T-helper 1 cell (primary cell): ENCODE measurements at places on chromosomes 3 and 15.
A peak's percentile ranks its signal among the peaks of the same experiment; 100 is the strongest.

GRCh38 chr3:110738531-110738930, 333.1 kb upstream of the NECTIN3 start:
- no peak for DNase-seq

GRCh38 chr3:171704814-171705213, 105.5 kb downstream of the PLD1 start:
- DNase-seq, result no peak

- no peak for DNase-seq
These were observed 42.2 kb downstream of the GMPS start for GRCh38 chr3:155912579-155913190.

DNA sequence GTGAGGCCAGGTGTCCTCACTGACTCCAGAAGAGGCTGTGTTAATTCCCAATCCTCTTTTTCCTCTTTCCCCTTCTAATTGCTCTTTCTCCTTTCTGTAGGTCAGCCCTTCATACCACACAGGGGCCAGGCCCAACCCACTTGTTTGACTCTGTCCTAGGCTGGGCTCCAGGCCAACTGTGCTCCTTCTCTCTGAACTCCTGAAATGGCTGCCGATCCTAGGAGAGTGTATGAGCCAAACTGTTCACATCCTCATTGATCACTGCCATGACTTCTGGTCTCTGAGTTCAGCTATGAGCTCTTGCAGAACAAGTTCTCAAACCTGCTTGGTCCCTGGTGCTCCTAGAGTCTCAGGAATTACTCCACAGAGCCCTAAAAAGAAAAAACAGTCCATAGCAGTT, 145.1 kb downstream of the VGLL4 start:
- DNase-seq, result no peak

DNA sequence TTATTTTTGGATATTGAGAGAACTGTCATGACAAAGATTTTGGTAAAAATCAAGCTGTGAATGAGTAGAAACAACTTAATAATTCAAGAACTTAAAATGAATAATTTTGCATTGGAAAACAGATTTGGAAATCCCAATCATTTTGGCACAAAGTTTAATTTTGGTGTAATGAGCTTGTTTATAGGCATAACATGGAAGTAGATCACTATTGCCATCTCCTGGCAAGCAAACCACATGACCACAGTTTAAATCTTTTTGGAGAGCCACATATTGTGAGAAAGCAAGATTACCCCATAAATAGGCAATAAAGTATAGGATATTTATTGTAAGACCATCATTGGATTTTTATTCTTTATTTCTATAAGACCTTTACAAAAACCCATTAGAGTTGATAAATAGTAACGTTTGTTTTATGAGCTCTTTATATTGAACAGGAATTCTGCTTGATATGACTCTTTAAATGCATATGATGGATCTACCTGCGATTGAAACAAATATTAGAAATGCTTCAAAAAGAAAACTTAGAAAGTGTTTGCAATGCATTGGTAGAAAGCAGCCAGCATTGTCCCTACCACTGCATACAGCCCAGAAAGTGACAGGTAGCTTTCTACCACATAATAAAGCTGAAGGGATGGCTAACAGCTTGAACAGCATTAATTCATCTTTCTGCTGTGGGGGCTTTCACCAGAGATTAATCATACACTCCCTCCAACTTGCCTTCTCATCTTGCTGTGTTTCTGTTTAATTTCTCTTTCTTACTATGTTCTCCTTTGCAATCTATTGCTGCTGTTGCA, 766.8 kb downstream of the TBL1XR1 start:
- DNase-seq, result no peak

DNA sequence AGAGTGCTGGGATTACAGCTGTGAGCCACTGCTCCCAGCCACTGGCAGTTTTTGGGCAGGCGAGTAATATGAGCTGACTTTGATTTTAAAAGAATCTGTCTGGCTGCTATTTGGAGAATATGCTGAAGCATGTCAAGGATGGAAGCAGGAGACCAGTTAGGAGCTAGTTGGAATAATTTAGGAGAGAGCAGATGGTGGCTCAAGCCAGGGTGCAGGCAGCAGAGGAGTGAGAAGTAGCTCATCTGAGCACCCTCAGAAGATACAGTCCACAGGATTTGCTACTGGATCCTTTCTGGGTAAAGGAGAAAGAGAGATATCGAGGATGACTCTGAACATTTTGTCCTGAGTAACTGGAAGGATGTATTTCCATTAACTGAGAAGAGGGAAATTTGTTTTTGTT, 30.4 kb upstream of the BDH1 start:
- no peak for DNase-seq

GRCh38 chr15:84818261-84819131, 1.3 kb downstream of the ALPK3 start:
- no peak for DNase-seq

DNA sequence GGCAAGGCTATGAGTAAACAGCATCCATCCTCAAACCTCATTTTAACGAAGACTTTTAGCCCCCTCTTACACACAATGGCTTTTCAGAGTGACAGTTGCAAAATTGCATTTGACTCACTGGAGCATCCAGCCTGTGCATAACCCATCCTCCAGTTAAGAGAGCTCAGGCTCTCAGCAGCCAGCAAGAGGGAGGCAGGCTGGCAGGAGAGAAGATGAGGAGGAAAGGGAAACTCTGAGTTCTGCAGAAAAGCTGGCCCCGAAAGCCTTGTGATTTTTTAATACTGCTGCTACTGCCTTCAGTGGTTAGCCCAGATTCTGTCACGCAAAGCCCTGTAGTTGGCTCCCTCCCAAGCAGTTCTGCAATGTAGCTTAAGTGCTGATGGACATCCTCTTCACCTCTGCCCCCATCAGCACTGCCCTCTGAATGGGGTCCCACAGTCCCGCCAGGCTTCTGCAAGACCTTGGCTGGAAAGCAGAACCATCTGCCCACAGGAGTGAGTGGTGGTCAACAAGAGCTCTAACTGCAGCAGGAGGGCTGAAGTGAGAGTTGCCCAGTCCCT, 371.3 kb downstream of the EPHB1 start:
- DNase-seq, result no peak

GRCh38 chr15:31323627-31324026, 3.0 kb upstream of the KLF13 start:
- no peak for DNase-seq

GRCh38 chr15:101087172-101087769, 164.6 kb downstream of the CHSY1 start:
- no peak for DNase-seq

DNA sequence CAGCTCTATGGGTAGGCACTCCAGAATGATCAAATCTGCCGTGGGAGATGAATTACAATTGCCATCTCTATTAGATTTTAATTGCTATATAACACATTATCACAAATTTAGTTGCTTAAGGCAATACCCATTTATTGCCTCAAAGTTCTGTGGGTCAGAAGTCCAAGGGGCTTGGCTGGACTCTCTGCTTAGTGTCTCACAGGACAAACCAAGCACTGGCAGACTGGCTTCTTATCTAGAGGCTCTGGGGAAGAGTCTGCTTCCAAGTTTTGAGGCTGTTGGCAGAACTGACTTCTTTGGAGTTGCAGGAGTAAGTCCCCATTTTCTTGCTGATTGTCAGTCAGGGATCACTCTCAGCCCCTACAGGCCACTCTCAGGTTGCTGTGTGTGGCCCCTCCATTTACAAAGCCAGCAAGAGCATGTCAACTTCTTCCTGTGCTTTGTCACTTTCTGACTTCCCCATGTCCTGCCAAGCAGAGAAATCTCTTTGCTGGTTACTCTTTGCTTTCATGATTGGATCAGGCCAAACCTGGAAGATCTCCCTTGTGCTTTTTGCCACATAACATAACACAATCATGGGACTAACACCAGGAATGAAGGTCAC, 93.5 kb upstream of the PRICKLE2 start:
- DNase-seq, result no peak

DNA sequence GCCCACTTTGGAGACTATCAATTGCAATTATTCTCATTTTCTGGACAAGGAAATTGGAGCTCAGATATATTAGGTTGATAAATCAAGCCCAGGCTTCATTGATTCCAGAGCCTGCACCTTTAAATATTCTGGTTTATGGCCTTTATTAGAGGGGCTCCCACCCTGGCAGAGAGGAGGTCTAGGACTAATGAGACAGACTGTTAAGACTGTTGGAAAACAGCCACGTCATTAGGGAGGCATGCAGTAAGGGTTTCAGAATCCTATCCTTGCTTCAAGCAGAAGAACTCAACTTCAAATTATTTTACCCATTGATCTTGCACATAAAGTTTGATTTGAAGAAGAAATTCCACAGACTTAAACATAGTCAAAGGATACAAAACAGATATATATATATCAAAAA, 33.8 kb upstream of the KCNH8 start:
- DNase-seq, result no peak

- peak; percentile 77 for DNase-seq
These were observed 19.1 kb downstream of the ZDHHC19 start for GRCh38 chr3:196192036-196192523.

DNA sequence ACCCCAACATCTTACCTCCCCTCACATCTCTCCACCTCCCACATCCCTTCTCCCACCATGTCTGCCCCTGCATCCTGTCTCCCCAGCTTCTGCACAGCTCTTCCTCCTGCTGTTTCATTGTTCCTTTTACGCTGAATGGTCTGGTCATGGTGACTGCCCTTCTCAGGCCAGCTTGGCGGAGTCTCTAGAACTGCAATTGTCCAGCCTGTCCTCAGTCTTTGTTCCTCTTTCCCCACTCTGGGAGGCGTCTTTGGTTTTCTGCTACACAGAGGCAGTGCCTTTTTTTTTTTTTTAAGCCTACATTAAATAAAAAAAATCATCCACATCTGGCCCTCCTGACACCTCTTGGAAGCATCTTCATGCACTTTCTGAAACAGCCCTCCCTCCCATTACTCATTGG, 49.1 kb upstream of the SEC22A start:
- no peak for DNase-seq

DNA sequence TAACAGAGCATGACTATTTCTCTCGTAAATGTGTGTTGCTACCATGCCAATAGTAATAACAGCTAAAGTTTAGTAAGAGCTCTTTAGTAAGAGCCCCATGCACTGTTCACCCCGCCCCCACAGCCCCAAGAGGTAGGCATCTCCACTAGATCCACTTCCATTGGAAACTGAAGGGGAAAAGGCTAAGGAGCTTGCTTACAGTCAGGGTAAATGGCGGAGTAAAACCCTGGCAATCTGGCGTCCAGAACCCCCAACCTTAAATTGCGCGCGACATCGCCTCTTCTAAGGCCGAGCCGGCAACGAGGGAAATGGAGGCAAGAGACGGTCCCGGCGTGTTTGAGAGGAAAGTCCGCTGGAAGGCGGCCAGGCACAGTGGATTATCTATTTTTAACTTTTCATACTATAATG, 654 bp upstream of the C3orf38 start:
- DNase-seq, result no peak

DNA sequence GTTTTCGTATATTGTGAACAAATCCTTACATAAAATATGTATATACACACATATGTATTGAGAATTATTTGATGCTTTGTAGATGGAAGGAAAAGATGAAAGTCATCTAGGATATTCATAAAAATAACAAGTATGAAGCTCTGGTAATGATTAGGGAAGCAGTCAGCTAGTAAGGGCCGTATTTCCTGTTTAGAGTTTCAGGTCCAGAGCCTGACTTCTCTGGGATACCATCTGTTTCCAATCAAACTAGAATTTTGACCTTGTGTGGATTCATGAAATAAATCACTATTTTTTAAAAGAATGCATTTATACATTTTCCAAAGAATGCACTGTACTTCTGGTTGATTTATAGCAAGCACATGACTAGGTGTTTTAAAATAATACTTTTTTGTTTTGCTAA, 156.1 kb upstream of the CGNL1 start:
- no peak for DNase-seq

GRCh38 chr15:32706704-32707103, 11.1 kb upstream of the GREM1 start:
- DNase-seq, result no peak

GRCh38 chr3:53817211-53817610, 29.0 kb downstream of the CHDH start:
- no peak for DNase-seq

DNA sequence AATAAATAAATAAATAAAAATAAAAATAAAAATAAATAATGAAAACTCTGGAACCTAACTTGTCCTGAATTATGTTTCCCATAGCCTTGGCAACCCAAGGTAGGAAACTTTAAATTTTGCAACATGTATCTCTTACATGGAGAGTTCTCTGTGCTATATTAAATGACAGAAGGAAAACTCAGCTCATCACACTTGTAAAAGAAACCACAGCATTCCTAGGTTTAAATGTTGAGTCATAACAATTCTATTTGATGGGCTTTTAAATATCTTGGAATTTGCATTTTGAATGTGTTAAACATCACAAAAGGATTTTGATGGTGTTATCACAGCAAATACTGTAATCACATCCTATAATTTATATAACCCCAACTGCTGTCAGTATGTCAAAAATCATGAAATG, 144.2 kb downstream of the LRTM1 start:
- DNase-seq, result no peak

DNA sequence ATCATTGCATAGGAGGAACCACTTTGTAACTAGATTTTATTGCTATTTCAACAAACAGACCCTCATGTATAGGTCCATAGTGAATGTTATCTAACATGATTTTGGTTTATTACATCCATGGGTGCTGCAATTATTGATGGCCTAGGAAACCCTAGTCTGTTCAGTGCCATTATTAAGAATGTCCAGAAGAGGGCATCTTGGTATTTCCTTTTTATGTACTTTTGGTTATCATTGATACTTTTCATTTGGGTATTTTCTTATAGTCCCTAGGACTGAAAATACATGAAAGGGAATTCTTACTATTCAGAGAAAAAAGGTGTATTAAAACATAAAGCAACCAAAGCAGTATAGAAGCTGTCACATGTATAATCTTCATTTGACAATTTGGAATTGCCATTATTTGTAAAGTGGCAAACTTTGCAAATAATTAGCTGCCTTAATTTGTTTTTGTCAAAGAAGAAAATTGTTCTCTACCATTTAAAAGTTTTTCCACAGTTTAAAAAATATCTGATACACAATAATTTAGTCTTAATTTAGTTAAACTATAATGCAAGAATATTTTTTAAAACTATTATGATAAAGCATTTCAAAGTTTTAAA, 48.7 kb downstream of the CNOT10 start:
- no peak for DNase-seq

GRCh38 chr3:45773072-45773471, 23.3 kb downstream of the SLC6A20 start:
- no peak for DNase-seq

GRCh38 chr3:96175500-96175899, 638.9 kb upstream of the EPHA6 start:
- no peak for DNase-seq

GRCh38 chr3:184924547-184924946, 112.6 kb downstream of the VPS8 start:
- DNase-seq, result no peak

DNA sequence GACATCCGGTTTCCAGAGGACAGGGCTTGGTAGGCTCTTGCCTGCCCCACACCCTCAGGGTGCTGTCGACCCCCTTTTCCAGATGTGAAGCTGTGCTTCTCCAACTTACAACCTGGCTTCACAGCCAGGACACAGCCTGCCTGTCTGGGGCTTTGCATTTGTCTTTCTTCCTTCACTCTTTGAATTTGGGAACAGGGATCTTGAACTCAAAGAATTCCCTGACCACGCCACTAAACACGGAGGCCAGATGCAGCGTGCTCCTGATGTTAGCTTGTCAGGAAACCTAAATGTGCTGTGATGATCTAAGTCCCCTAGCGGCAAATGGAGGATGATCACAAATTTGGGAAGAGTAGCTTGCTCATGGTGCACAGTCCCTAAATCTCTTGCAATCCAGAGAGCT, 244.8 kb upstream of the RGMA start:
- DNase-seq, result no peak

GRCh38 chr3:16011376-16011775, 163.1 kb upstream of the GALNT15 start:
- DNase-seq, result no peak

GRCh38 chr3:50574444-50574831, 5.1 kb downstream of the HEMK1 start:
- DNase-seq, result no peak
